AG04449 (cell line): ENCODE measurements at places on chromosomes 4 and X.
A peak's percentile ranks its signal among the peaks of the same experiment; 100 is the strongest.

DNA sequence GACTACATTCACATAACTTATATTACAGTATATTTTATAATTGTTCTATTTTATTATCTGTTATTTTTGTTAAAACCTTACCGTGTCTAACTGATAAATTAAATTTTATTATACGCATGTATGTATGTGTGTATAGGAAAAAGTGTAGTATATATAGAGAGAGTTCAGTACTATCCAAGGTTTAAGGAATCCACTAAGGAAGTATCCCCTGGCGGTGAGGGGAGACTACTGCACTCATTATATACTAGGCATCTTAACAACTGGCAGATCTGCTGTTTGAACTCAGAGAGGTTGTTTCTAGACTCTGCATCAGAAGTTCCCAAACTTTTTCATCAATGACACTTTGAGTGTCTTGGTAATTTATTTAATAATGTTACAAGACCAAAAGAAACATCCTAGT lies 70.9 kb downstream of the NDST4 start:
- no peak for DNase-seq

DNA sequence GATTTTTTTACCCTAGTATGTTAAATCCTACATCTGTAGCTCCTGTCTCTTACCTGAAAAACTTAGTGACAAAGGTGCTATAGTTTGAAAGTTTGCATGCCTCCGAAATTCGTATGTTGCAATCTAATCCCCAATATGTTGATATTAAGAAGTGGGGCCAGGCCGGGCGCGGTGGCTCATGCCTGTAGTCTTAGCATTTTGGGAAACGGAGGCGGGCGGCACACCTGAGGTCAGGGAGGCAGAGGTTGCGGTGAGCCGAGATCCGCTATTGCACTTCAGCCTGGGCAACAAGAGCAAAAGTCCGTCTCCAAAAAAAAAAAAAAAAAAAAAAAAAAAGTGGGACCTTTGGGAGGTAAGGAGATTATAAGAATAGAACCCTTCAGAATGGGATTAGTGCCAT lies 471.3 kb upstream of the TECRL start:
- no peak for DNase-seq

DNA sequence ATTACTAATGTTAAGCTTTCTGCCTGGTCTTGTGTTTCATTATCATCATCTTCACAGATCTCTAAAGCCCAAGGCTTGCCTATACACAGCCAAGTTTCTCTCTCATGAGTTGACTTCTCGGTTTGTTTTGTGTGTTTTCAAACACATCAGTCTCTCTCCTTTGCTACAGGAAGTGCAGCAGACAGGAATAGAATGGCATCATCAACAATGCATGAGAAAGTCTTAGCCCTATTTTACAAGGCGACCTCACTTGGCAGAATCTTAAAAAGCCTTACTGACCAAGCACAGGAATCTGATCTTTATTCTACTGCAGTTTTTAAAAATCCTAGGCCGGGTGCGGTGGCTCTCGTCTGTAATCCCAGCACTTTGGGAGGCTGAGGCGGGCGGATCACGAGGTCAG lies 36.8 kb downstream of the CC2D2A start:
- peak; percentile 37 for DNase-seq

DNA sequence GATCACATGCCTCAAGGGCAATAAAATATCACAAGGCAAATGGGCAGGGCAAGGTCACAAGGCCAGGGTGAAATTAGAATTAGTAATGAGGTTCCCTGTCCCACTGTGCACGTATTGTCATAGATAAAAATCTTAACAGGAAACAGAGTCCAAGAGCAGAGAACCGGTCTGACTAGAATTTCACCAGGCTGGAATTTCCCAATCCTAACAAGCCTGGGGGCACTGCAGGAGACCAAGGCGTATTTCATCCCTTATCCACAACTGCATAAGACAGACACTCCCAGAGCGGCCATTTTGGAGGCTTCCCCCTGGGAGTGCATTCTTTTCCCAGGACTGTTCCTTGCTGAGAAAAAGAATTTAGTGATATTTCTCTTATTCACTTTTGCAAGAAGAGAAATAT lies 25.9 kb upstream of the PRDM5 start:
- no peak for DNase-seq

DNA sequence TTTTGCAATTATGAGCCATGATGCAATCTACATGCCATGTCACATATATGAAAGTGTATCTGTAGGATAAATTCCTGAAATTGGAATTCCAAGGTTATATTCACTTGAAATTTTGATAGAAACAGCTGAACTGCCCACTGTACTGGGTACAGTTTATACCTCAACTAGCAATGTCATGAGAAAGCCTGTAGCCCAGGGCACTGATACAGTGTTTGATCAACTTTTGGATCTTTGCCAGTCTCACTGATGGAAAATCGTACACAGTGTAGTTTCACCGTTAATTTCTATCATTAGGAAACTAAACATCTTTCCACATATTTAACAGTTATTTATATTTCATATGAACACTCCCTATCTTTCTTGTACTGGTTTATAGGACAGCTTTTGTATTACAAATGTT lies 34.2 kb downstream of the TAPT1 start:
- DNase-seq, result no peak

DNA sequence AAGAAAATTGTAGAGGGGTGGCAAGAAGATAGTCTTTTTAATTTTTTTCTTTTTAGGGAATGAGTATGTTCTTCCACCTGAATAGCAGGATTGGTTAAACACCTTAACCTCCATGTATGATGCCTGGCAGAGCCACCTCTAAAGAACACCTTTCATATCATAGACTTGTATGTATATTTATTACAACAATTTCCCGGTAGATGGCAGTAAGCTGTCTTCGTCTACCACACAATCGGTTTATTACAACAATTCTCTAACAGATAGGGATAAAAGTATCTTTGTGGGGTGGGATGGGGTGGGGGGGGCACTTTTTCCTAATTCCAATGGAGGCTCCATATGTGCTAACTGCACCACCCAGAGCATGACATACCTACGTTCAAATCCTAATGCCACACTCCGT lies 255.5 kb downstream of the LDB2 start:
- DNase-seq, result no peak

- peak; percentile 3 for DNase-seq
Observed at GRCh38 chrX:41148553-41148952, 63.3 kb downstream of the USP9X start.

GRCh38 chr4:43330288-43330687 lies 437.8 kb downstream of the GRXCR1 start:
- no peak for DNase-seq

DNA sequence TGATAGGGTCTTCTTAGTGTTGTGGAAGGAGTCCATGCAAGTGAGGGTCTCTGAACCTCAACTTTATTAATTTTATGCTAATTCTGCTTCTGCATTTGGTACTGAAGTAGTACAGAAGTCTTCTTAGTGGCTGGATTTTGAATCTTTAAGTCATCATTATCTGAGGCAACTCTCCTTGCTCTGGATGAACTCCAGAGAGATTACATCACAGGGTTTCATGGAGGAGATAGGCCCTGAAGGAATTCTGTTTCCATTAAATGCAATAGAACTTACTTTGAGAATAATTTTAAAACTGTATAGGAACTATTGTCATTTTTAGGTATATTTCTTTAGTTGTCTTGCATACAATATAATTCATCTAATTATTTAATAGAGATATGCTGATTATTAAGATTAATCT lies 451.2 kb downstream of the FAT4 start:
- no peak for DNase-seq

- DNase-seq, result no peak
Observed at GRCh38 chrX:20729416-20729815, 462.7 kb upstream of the RPS6KA3 start.

DNA sequence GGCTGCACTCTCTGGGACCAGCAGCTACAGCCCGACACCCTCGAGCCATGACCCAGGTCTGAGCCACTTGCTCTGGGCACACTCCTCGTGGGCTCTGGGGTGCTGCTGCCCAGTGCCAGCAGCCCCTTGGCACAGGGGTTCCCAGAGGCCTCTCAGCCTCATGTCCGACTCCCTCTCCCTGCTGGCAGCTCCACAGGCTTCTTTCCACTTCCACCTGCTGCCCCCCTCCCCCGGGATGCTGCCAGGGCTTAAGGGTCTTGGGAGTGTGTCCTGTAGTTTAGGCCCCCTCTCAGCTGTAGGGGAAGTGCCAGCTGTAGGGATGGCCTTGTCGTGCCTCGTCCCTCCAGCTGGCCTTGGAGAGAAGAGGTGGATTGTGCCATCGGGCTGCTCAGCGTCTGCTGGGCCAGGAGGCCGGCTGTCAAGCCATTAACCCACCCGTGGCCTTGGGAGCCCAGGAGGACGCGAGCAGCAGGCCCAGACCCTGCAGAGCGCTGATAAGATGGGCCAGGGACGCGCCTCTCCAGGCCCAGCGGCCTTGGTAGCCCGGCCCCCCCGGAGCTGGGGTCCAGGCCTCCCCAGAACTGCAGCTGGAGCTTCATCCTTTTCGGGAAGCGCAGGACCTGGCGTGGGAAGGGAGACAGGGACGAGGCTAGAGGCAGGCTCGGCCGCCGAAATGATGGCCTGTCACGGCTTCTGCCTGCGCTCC lies 1.0 kb upstream of the USP27X start:
- DNase-seq, result no peak

GRCh38 chrX:22078117-22078516 lies 46.0 kb downstream of the PHEX start:
- DNase-seq, result no peak

- DNase-seq, result no peak
Observed at GRCh38 chr4:145283909-145284308, 103.5 kb upstream of the OTUD4 start.

- no peak for DNase-seq
Observed at GRCh38 chr4:71141125-71141524, 147.7 kb downstream of the DCK start.

DNA sequence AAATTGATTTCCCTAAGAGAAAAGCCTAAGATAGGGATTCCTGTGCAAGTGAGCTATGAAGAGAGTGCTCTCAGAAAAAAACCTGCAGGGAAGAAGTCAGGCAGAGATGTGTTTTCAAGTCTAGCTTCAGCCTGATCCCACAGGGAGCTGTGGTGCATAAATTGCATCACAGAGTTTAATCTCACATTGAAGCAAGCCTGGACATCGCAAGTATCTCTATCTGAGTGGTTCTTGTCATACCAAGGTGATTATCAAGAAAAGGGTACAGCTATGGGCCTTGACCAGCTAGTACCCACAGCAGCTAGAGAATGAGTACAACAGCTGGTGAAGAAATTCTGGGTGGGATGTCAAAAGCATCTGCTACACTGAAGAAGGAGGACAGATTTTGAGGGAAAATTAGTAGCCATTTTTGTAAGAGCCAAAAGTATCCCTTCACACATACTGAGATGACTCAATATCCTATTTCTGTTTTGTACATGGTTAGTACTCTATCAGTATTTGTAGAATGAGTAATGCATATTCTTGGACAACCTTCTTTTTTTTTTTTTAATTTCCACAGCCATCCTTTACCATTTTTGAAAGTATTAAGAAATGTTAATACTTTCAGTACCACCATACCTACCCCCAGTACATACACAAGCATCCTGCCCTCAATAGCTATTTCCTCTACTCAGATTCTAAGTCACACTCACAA lies 708.9 kb downstream of the IL1RAPL1 start:
- DNase-seq, result no peak

- DNase-seq, result no peak
Observed at GRCh38 chr4:123836851-123837595, 440.4 kb downstream of the SPRY1 start.

DNA sequence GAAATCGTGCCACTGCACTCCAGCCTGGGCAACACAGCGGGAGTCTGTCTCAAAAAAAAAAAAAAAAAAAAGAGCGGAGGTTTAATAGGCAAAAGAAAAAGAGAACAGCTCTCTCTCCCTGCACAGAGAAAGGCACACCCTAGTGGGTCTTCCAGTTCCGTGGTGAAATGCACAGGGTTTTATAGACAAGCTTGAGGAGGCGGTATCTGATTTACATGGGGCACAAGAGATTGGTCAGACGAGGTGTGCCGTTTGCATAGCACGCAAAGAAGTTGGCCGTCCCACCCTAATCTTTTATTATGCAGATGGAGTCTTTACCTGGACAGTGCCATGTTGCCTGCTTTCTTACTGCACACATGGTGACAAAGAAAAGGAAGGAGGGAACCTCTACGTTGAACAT lies 33.5 kb upstream of the REST start:
- no peak for DNase-seq

- no peak for DNase-seq
Observed at GRCh38 chr4:67632492-67632891, 68.5 kb downstream of the UBA6 start.

DNA sequence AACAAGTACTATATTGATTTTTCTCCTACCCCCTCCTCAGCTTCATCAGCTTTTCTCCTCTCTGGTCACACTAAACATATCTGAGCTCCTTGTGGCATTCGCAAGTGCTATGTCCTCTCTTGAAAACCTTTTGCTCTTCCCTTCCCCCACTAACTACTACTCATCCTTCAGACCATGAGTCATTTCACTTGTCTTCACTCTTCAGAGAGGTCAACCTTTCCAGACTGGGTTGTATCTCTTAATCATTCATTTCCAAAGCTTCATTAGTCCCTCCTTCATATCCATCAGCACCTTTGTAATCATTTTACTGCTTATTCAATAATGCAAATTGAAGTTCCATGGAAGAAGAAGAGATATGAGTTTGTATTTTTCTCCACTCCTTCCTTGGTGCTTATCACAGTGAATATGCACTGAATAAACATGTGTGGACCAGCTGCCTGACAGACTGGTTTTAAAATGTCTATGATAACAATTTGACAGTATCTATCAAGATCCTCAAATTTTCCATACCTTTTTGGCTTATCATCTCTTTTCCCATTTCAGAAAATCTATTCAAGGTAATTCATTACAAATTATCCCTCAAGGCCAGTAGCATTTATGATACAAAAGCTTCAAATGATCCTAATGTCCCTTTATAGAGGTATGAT lies 28.4 kb downstream of the DDX60L start:
- DNase-seq, result no peak

GRCh38 chr4:80259012-80259411 lies 7.5 kb upstream of the FGF5 start:
- no peak for DNase-seq

GRCh38 chr4:133403913-133404312 lies 254.8 kb downstream of the PCDH10 start:
- DNase-seq, result no peak

- peak; percentile 19 for DNase-seq
Observed at GRCh38 chr4:40912460-40913184, 162.9 kb downstream of the NSUN7 start.

DNA sequence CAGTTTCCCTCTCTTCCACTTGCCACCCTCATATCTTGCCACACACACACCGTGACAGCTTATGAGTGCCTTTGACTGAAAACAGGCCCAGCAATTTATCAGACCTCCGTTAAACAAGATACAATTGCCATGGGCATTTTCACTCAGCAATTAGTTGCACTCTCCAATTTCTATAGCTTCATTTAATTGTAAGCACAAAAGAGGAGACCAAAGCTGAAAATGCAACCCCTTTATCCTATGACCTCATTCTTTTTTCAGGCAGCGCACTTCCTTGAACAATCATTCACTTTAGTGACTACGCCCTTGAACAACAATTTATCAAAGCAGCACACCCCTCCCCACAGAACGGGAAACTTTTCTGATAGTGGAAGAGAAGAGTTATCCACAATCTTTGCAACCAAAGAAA lies 4.1 kb downstream of the POF1B start:
- DNase-seq, result no peak

- no peak for DNase-seq
Observed at GRCh38 chr4:149997881-149998421, 80.3 kb upstream of the DCLK2 start.

- no peak for DNase-seq
Observed at GRCh38 chr4:130147641-130148040, 1051.7 kb downstream of the C4orf33 start.
